ENCODE measurements at places on chromosomes 4 and X. TPM values are rescaled to one million over a fixed set of nuclear protein-coding genes. Genes with fewer than 3 reads are reported as not detected.

DNA sequence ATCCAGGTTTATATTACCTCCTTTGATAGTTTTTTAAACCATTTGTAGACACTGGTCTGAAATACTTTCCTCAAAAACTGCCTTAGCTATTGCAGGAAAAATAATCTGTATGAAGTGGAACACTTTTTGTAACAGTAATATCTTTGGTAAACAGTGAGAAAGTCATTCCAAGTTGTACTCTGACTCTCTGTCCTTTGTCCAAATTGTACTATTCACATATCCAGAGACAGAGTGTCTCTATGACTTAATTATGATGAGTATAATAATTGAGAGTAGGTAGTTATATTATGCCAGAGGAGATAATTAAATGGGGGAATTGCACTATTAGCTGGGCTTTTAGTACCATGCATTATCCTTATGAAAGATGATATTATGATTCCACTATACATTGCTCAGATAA, 112.6 kb upstream of the LCORL start:
- no peak for DNase-seq
- H3K27ac ChIP-seq = no peak overlapping the region
- no peaks in the 10 kb centered on the region for H3K4me1 ChIP-seq
- no peaks in the 10 kb centered on the region for H3K36me3 ChIP-seq
- H3K4me3 ChIP-seq = no peak overlapping the region

- no peaks in the 10 kb centered on the region for H3K27me3 ChIP-seq
- no peaks in the 10 kb centered on the region for H3K36me3 ChIP-seq
- no peak overlapping the region for H3K4me3 ChIP-seq
- no peak overlapping the region for H3K27ac ChIP-seq
- H3K4me1 ChIP-seq = no peaks in the 10 kb centered on the region
These were observed 28.0 kb downstream of the RNF212 start for GRCh38 chr4:1085404-1085799.

- peaks cover 55% of the 10 kb centered on the region for H3K4me1 ChIP-seq
- no peaks in the 10 kb centered on the region for H3K27me3 ChIP-seq
- no peak overlapping the region for H3K27ac ChIP-seq
- no peaks in the 10 kb centered on the region for H3K36me3 ChIP-seq
These were observed 42.3 kb upstream of the PPARGC1A start for GRCh38 chr4:23932186-23932585.

- H3K27ac ChIP-seq = no peak overlapping the region
- H3K27me3 ChIP-seq = no peaks in the 10 kb centered on the region
- H3K36me3 ChIP-seq = no peaks in the 10 kb centered on the region
- H3K4me3 ChIP-seq = no peak overlapping the region
- DNase-seq = peak; percentile 4
These were observed 12.9 kb upstream of the PRMT9 start for GRCh38 chr4:147696866-147697265.

DNA sequence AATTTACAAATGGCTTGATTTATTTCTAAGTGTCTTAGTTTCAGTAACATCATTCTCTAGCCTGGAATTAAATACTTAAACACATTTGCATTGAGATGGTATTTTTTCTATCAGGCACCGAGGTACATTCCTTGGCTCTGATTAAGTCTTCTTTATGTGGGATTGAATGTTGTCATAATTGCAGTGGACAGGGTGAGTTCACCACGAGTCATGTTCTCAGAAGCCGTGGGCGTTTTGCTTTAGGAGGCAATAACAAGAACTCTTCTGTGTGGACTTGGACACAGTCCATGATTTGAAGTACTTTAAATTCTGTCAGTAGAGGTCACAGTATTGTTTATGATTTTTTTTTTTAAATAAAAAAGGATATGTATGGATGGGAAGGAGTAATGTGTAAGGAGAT, 57.1 kb upstream of the EFHC2 start:
- no peak overlapping the region for H3K4me3 ChIP-seq
- H3K27me3 ChIP-seq = no peaks in the 10 kb centered on the region
- DNase-seq = no peak
- H3K27ac ChIP-seq = no peak overlapping the region
- H3K36me3 ChIP-seq = no peaks in the 10 kb centered on the region

DNA sequence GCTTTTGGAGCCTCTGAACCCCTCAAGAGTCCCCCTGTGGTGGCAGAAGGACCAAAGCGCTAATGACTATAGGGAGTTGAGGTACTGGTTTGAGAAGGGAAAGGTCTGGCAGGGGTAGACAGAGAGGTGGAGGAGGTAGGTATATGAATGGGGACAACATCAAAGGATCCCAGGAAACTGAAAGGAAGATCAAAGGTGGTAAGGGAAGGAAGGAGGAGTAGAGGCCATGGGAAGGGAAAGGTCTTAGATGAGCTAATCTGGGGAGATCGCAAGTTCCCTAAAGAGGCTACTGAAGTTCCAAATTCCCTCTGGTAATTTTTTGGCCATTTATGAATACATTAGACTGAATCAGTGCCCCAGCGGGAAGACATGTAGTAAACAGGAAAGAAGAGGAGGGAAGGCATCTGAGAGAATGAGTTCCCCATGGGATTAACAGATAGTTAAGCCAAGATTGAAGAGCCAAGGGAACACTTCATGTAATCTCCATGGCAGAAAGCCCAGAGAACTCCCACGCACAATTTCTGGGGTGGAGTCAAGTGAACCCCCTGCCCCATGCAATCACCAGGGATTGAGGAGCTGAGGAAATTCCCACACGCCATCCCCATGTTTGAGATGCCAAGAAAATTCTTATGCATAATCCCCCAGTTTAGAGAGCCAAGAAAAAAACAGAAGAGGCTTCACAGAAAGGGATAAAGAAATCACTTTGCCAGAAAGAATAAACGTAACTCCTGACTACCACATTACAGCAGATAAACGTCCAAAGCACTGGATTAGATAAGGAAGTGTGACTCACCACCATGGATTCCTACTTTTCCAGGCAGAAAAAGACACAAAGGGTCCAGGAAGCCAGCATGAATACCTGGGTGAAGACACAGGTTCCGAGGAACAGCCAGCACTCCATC, 25.8 kb downstream of the ZNF630 start:
- DNase-seq = no peak
- H3K27ac ChIP-seq = peak overlapping the region; percentile 23
- no peaks in the 10 kb centered on the region for H3K36me3 ChIP-seq
- H3K4me1 ChIP-seq = no peaks in the 10 kb centered on the region

FABP2 gene
- not detected for total RNA-seq

DNA sequence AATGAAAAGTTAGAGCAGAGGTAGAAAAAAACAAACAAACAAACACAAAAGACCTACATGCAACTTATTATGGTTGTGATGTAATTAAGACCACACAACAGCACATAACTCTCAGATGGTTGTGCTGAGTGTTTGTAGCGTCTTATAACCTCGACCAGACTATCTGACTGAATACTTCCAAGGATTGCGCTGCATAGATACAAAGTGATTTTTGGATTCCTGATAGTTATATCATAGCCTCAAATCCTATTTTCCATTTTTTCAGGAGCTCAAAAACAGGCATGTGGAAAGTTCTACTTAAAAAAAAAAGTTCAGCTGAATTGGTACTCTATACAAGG, 236.1 kb downstream of the SPRY1 start:
- H3K27me3 ChIP-seq = no peaks in the 10 kb centered on the region
- H3K4me1 ChIP-seq = peaks cover 9% of the 10 kb centered on the region
- DNase-seq = no peak
- no peaks in the 10 kb centered on the region for H3K36me3 ChIP-seq
- no peak overlapping the region for H3K4me3 ChIP-seq
- no peak overlapping the region for H3K27ac ChIP-seq

ZNF718 gene
- 4.6 TPM for total RNA-seq

NAT8L gene
- under 0.01 TPM for total RNA-seq

GRCh38 chr4:176953021-176953420, 160.3 kb upstream of the VEGFC start:
- H3K4me1 ChIP-seq = no peaks in the 10 kb centered on the region
- no peaks in the 10 kb centered on the region for H3K36me3 ChIP-seq
- DNase-seq = no peak
- H3K4me3 ChIP-seq = no peak overlapping the region

DNA sequence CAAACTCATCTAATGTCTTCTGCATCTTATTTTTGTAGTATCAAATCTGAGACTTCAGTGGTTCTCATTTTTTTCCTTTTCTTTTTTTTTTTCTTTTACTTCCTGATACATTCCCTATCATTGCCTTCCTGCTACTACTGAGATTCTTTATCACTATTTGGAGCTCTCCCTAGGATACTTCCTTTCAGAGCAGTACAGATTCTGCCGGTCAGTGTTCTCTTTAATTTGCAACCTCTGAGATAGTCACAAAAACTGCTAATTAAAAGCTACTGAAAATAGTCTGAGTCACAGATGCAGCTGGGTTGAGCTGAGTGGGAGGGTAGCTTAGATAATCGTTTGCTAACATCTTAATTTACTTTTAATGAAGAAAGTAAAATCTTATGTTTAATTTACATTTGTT, 1279.7 kb downstream of the ARAP2 start:
- no peaks in the 10 kb centered on the region for H3K4me1 ChIP-seq
- no peaks in the 10 kb centered on the region for H3K27me3 ChIP-seq
- no peak overlapping the region for H3K4me3 ChIP-seq
- H3K36me3 ChIP-seq = no peaks in the 10 kb centered on the region

LRCH2 gene
- 9.8 TPM for total RNA-seq

GRCh38 chr4:184506527-184507121, 32.3 kb upstream of the IRF2 start:
- no peak overlapping the region for H3K4me3 ChIP-seq
- H3K36me3 ChIP-seq = no peaks in the 10 kb centered on the region
- H3K27me3 ChIP-seq = no peaks in the 10 kb centered on the region
- peak; percentile 70 for DNase-seq
- H3K4me1 ChIP-seq = no peaks in the 10 kb centered on the region

GRCh38 chr4:71210823-71211222, 128.0 kb upstream of the SLC4A4 start:
- no peaks in the 10 kb centered on the region for H3K4me1 ChIP-seq
- no peaks in the 10 kb centered on the region for H3K27me3 ChIP-seq
- DNase-seq = no peak
- no peak overlapping the region for H3K4me3 ChIP-seq
- no peaks in the 10 kb centered on the region for H3K36me3 ChIP-seq
- H3K27ac ChIP-seq = no peak overlapping the region

Data from esophagus muscularis mucosa (tissue), 4 donors.